ENCODE measurements at places on chromosomes 5 and 9.

DNA sequence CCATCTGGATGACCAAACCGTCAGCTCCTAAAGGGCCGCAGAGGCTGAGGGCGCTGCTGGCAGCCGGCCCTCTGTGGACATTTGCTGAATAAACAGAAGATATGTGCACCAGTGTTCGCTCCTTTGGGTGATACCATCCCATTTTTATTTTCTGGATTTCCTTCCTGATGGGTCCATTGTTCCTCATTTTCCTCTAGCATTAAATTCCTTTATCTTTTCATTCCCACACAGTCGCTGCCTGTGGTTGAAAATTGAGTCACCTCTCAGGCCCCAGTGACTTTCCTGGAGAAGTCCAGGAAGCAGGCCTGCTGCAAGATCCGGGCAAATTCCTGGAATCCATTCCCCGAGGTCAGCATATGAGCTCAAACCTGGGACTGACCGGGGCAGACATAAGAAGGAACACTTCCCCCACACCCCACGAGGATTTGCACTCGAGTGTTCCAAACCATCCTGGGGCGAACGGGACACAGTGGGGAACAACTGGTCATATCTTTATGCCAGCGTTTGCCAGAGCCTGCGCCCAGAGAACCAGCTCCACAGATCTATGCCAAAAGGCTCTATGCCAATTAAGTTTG is 86.7 kb upstream of the PCA3 start:
- peak; percentile 73 for DNase-seq

DNA sequence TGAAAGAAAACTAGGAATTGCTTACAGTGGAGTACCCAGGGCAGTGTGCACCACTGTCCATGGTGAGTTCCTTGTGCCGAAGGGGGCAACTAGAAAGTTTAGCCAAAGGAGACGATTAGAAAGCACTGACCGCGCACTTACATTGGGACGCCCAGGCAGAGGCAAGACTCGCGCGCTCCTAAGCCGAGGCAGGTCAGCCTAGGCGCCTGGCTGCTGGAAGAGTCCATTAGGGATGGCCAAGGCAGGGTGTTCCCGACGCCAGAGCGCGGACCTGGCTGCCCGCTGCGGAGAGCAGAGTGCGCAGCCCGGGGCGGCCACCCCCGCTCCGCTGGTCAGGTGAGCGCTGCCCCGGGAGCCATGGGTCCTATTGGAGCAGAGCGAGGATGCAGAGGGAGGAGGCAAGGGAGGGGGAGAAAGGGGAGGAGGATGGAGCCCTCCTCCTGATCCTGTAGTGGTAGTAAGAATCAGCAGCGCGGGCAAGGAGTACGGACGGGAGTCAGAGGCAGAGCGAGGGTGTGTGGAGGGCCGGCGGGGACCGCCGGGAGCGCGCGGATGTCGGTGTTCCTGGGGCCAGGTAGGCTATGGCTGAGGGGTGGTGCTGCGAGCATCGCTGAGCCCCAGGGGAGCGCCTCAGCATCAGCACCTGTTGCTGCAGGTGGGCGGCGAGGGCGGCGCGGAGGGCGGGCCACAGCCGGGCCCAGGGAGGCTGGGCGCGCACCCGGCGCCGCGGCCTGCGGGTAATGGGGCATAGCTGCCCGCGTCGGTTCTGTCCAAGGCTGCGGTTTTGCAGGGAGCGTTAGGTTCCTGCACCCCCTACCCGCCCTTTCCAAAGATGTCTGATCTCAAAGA is at the start of gene ADGRV1:
ADGRV1 (plus strand) TSS at position 454 of the 849 bp plus-strand sequence; CDS start at position 553, 99 bp downstream.
- peak; percentile 97 for DNase-seq

- no peak for DNase-seq
Observed at GRCh38 chr5:164422400-164422799, 917.0 kb downstream of the MAT2B start.

DNA sequence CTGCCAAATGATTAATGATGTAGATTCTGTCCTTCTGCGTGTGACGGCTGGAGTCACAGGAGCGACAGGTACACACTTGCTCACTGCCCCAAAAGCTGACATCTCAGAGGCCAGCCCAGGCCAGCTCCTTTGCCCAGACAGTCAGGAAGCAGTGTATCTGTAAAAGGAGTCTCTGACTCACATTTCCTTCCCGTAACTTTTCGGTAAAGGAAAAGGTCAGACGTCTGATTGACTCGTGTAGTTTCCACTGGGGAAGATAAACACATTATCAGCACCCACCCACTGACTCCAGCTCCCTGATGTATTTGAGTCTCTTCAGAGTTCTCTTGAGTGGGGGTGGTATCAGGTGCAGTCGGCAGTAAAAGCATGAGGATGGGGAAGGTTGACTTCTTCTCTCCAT is 64.4 kb upstream of the WWC1 start:
- no peak for DNase-seq

- no peak for DNase-seq
Observed at GRCh38 chr5:85838781-85839180, 779.0 kb upstream of the COX7C start.

- DNase-seq, result no peak
Observed at GRCh38 chr9:129889941-129890717, 54.9 kb downstream of the USP20 start.

GRCh38 chr5:881551-881935 is 11.1 kb downstream of the BRD9 start:
- no peak for DNase-seq

All from astrocyte of the hippocampus (primary cell).